ENCODE measurements at places on chromosomes 1 and 21.

DNA sequence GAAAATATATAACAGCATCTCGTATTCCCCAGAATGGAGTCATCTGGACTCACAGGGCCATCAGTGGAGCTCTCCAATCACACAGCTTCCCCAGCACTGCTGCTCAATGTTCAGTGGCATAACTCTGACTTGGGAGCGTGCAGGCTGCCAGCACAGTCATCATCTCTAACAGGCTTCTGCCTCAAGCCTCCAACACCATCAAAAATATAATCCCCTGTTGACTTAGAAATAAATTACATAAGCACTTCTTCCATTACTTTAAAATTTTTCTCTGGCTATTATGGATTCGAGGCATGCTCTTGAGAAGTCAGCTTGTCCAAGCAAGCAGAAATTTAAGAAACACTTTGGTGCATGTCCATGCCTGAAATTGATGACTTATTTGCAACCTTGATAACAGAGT lies 6.2 kb downstream of the DUSP23 start:
- no peak for DNase-seq

- no peak for DNase-seq
Observed at GRCh38 chr1:2985067-2985561, 36.2 kb upstream of the ACTRT2 start.

DNA sequence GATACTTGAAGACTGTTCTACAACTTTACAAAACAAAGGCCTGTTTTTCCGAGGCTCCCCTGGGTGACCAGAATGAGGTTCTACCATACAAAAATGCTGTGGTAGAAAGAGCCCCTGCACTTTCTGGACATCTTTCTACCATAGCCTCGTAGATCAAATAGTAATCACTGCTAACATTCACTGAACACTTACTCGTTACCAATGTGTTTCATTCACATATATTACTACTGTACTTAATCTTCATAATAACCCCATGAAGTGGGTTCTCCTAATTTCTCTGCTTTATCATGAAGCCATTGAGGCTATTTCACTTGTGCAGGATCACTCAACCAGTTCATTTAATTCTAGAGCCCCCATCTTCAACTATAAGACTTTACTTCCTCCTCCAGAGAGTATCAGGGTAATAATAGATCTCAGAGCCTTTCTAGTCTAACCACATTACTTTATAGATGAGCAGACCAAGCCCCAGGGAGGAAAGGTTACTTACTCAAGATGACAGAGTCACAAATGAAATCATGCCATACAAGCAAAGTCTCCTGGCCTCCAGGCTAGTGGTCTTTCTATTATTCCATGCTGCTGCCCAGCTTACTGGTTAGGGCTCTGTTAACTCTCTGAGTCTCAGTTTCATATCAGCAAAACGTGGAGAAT lies 46.7 kb upstream of the OSBPL9 start:
- DNase-seq = no peak

DNA sequence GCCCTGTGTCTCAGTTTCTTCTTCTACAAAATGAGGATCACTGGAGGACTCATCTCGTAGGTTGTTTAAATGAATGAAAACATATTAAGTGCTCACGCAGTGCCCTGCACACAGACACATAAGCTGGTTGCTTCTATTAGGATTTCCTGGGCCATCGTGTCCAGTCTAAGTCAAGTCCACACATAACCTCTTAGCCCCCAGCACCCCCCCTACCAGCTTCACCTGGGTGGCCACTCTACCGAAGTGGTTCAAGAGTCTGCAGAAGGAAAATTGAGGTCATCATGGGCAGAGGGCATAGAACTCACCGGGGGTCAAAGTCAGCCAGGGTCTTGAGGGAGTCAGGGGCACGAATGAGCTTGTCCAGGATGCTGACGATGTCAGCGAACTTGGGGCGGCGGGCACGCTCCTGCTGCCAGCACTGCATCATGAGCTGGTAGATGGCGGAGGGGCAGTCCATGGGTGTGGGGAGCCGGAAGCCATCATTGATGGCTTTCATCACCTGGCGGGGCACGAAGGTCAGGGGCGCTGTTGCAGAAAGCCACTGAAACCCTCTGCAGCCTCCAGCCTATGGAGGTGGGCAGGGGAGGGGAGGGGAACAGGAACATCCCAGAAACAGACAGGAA lies 25.8 kb downstream of the EPHA2 start:
- DNase-seq = no peak

- no peak for DNase-seq
Observed at GRCh38 chr1:160597051-160597450, 17.8 kb upstream of the CD84 start.

DNA sequence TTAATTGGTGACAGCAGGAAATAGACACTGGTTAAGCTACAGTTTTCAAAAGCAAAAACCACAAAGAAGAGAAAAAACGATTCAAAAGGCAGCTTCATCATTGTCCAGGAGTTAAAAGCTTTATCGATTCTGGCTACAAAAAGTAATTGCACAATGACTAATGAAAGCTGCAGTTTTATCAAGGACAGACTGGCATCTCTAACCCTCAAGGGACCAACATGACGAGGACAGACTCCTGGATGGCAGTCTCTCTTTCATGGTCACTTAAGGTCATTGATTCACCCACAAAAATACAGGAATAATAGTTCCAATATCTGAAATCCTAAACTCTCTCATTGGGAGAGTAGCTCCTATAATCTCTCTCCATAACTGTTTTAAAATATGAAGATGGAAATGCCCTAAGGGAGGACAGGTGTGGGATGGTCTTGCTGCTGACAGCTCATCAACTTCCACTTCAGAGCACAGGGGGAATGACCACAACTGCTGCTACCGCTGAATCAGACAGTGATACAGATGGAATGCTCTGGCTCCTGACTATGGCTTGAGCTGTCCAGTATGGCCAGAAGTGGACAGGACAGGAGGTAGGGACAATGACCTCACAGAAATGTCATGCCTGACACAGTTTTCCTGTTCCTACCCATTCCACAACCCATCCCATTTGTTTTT lies 17.4 kb upstream of the CPLANE2 start:
- DNase-seq = no peak

- DNase-seq = no peak
Observed at GRCh38 chr21:29822064-29822463, 117.7 kb downstream of the GRIK1 start.

- no peak for DNase-seq
Observed at GRCh38 chr1:20496241-20496661, 10.2 kb upstream of the CAMK2N1 start.

DNA sequence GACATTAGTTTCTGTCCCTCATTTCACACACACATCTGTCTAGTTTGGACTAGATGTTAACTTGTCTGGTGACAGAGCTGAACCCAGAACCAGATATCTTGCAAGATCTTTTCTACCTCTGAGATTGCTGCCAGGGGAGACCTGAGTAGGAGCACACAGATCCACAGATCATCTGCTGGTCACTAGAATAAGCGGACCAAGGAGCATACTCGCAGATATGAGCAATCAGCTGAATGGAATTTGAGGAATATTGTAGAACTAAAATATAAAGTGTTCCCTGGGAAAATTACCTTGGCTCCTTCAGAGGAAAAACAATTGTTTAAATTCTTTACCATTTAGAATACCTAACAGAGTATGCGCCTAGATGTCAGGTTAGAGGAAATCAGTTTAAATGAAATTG lies 90.7 kb downstream of the TNFSF18 start:
- no peak for DNase-seq

DNA sequence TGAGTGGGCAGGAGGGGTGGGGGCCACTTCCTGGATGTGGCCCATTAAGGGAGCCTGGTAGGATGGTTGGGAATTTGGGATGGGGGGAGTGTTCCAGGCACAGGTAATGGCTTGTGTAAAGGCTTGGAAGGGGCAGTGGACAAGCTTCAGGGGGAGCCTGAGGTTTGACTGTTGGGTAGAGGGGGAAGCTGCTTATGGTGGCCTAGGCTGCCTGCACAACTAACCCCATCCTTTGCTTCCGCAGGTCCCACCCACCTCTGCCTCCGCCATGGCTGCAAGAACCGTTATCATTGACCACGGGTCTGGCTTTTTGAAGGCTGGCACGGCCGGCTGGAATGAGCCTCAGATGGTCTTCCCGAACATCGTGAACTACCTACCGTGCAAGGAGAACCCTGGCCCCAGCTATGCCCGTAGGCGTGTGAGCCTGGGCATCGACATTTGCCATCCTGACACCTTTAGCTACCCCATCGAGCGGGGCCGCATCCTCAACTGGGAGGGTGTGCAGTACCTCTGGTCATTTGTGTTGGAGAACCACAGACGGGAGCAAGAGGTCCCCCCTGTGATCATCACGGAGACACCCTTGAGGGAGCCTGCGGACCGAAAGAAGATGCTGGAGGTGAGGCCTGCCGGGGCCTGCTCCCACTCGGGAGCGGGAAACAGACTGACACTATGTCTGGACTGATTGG lies 67.8 kb downstream of the ACTL8 start:
- no peak for DNase-seq

GRCh38 chr1:243719476-243719875 lies 130.6 kb downstream of the AKT3 start:
- no peak for DNase-seq

GRCh38 chr1:156372265-156372586 lies 3.2 kb downstream of the RHBG start:
- no peak for DNase-seq

- no peak for DNase-seq
Observed at GRCh38 chr1:39115271-39116110, 89.0 kb upstream of the MACF1 start.

DNA sequence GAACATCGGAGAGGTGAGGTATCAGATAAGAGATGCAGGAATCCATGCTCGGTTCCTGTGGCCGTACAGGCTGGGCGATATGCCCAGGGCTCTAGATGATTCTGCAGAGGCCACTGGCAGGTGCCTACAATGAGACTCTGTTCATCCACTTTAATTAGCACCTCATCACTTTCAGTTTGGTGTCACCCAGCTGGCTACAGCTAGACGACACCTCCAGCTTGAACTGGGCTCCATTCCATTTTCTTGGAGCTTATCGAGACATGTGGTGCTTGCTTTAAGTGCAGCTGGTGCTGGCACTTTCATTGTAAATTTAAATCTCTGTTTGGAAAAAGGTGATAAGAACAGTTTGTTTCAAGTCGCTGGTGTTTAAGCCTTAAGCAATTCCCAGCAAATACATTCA lies 322.5 kb upstream of the ADGRL2 start:
- DNase-seq = no peak

- DNase-seq = no peak
Observed at GRCh38 chr1:156657741-156658319, 15.9 kb downstream of the BCAN start.
